Naive thymus-derived CD4-positive, alpha-beta T cell (primary cell): ENCODE measurements at places on chromosomes 1 and 21. TPM values are rescaled to one million over a fixed set of nuclear protein-coding genes. Genes with fewer than 3 reads are reported as not detected.

The PRRX1 gene
- total RNA-seq = not detected in 2 replicates

The CENPL gene
- total RNA-seq = 5.2 TPM

The TMEM125 gene
- total RNA-seq = not detected

The THEMIS2 gene
- total RNA-seq = 72.3 and 78.5 TPM in 2 replicates

The RGS13 gene
- not detected for total RNA-seq

The SLC26A9 gene
- total RNA-seq = not detected in 2 replicates

The PRR9 gene
- total RNA-seq = not detected

The DNASE2B gene
- total RNA-seq = not detected in 2 replicates

The LCE3E gene
- total RNA-seq = not detected

The RXFP4 gene
- not detected for total RNA-seq

The LY9 gene
- total RNA-seq = 103 TPM

The UBASH3A gene
- 94.9 TPM for total RNA-seq

DNA sequence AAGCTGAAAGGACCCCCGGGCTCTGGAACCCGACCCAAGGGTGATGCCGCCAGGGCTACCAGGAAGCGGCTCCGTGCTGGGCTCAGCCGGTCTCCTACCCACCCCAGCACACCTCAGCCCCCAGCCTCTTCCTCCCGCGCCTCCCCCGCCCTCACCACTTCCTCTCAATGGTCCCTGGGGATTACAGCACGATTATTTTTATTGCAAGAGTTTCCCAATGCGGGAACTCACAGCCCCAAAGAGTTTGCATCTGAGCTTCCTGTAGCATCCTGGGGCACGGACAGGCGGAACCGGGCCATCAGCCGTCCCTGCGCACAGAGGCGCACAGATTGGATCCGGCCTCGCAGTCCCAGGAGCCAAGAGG lies 8.7 kb upstream of the SLX9 start:
- DNase-seq = no peak

GRCh38 chr1:236140705-236141446 lies 1.5 kb upstream of the GPR137B start:
- no peak for DNase-seq

DNA sequence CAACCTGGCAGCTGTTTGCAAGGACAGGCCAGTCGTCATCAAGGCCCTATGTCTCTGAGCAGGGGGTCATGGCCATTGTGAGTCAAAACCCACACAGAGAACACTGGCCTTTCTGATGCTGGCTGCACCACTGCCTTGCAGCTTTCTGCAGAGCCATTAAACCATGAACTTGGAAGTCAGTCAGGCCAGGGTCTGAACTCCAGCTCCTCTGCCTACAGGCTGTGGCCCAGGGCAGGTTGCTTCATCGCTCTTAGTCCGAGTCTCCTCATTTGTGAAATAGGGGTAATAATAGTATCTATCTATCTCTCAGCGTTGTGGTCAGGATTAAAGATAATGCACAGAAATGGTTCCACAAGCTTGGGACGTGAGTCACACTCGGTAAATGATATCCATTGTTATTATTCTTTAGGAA lies 35.8 kb upstream of the HIVEP3 start:
- DNase-seq = no peak

GRCh38 chr21:22468893-22469292 lies 1470.7 kb downstream of the NCAM2 start:
- DNase-seq = no peak

DNA sequence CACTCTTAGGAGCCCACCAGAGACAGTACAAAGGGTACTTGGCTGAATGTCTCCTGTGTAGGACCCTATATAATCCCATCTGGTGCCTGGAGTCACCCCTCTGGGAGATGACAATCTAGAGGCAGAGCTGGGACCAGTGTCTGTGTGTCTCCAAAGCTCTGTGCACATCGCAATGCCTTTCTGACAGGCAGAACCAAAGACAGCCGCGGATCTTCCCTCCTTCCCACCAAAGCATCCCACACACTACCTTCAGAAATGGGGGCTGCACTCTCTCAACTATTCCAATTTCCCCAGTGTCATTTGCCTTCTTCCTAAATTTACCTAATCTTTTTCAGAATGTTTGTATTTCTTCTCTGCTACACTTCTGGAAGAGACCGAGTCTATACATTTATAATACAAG lies 12.0 kb downstream of the PGBD5 start:
- DNase-seq = no peak

- DNase-seq = no peak
Measured at GRCh38 chr21:45780647-45781046, 137.1 kb downstream of the PCBP3 start.

DNA sequence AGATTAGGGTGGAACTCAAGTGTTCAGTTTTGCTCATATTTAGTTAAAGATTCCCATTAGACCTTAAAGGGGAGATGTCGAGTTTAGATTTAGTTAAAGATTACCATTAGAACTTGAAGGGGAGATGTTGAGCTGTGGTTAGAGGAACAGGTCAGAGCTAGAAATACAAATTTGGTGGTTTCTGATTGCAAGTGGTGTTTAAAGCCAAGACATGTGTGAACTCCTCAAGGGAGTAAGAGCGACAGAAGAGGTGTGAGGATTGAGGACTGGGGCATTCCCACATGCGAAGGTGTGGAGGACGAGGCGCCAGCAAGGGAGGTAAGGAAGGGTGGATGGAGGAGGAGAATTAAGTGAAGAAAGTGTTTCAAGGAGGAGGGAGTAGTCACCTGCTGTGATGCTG lies 168.6 kb downstream of the IER5 start:
- no peak for DNase-seq

DNA sequence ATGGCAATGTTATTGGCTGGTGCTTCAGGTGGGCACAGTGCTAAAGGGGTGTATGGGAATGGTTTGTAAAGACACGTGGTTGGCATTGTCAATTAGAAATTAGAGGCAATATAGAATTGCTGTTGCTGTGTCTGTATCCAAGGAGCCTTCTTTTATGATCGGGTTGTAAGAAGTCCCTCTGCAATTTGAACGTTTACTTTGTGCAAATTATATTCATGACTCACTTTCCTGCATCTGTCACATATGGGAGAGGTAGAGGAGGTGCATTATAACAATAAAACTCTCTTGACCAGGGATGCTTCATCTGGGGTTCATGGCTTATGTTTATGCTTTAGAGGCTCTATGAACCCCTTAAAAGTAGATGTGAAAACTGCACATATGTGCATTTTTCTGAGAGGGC lies 130.4 kb upstream of the DNAH14 start:
- DNase-seq = no peak

DNA sequence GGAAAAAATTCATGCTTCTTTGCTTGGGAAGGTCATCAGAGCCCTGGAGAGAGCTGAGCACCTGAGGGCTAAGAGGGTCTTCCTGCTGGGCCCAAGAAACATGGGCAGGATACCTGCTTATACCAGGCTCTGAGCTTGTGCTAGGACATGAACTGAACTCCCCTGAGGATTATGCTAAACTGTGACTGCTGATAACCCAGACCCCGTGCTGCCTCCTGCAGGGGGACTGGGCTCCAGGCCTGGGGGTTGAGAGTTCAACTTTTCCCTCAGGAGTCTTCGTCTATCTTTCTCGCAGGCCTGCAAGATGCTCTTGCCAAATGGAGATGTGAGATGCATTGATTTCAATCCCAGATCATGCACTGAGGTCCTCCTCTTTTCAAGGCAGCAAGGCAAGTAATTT lies 368.5 kb downstream of the HHAT start:
- DNase-seq = no peak

GRCh38 chr1:7070389-7071029 lies 285.3 kb downstream of the CAMTA1 start:
- peak; percentile 32 for DNase-seq

GRCh38 chr1:35288761-35289160 lies 20.3 kb downstream of the ZMYM4 start:
- no peak for DNase-seq

DNA sequence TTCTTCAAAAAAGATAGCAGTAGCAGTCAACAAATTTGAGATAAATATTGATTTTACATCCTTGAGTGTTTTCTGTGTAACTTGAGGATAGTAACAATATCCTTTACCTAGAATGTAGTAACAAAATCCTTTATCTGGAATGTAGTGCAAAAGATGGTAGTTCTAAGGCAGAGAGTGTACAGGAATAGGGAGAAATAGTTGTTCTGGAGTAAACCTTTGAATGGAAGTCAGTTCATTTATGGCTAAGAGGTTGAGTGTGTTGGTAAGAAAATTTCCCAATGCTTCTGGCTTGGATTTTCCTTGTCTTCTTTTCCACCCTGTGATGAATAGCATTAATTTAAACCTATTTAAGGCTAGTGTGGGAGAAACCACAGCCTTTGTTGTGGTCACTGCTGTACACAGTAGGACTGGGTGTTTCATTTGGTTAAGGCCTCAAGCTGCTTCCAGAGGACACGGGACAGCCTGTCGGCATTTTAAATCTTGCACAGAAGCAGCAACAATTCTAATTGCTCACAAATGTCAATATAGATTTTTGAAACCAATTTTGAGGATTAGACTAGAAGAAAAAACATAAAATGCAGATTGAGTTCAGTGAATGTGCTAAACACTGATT lies 11.3 kb downstream of the NFIA start:
- DNase-seq = no peak

GRCh38 chr1:162004441-162004950 lies 19.2 kb downstream of the OLFML2B start:
- no peak for DNase-seq

DNA sequence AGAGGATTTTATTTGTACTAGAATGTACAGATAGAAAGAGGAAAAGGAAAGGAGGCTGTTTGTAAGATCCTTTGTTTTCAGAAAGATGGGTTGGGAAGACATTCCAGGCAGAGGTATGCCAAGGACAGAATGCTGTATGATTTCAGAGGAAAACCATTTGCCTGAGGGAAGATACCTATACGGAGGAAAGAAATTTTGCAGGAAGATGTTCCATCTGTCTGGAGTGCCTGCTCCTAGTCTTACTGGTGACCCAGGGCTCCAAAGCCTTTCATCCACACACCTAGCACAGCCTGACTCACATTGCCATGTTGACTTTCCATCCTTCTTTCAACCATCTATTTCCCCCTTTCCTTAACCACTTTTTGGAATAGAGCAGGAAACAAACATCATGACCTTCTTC lies 18.2 kb downstream of the SAMD13 start:
- no peak for DNase-seq
